ENCODE measurements at places on chromosomes 1 and 21.
A peak's percentile ranks its signal among the peaks of the same experiment; 100 is the strongest.

GRCh38 chr1:17661546-17662157 is 93.5 kb upstream of the ACTL8 start:
- peak; percentile 82 for DNase-seq

GRCh38 chr1:152917794-152918193 is 9.4 kb downstream of the IVL start:
- DNase-seq: no peak

- DNase-seq: no peak
These were observed 95.4 kb upstream of the USP24 start for GRCh38 chr1:55310505-55310971.

GRCh38 chr1:239269706-239270105 is 116.7 kb upstream of the CHRM3 start:
- DNase-seq: no peak

DNA sequence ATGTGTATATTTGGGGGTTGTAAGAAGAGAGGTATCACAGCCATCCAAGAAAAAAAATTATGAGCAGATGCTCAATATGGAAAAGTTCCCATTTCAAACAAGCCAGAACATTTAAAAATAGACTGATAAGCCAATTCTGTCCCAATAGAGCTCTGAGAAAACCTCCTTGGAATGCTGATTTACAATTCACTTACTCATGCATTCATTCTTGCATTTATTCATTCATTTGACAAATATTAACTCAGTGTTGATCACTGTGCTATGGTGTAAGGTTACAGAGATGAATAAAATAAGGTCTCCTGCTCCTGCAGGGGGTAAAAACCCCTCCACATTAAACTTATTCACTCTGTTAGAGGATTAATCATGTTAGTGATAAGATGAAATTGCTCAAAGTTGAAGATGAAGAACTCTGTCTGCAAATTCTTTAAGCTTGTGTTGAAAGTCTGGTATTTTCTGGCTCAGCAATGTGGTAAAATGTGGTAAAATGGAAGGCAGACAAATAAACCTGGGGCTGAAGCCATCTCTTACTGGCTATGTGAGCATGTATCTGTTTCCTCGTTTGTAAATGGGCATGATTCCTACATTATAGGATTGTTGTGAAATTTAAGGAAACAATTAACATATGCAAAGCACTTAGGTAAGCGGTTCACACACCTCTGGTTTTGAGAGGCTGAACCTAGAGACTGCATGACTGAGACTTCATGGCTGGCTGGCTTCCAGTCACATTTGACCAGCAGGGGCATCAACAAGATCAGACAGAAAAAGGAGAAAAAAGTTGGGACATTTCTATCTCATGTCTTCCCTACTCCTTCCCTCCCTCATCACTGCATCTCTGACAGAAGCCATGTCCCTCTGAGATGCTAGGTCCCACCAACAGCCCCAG is 45.0 kb upstream of the DAB1 start:
- no peak for DNase-seq

DNA sequence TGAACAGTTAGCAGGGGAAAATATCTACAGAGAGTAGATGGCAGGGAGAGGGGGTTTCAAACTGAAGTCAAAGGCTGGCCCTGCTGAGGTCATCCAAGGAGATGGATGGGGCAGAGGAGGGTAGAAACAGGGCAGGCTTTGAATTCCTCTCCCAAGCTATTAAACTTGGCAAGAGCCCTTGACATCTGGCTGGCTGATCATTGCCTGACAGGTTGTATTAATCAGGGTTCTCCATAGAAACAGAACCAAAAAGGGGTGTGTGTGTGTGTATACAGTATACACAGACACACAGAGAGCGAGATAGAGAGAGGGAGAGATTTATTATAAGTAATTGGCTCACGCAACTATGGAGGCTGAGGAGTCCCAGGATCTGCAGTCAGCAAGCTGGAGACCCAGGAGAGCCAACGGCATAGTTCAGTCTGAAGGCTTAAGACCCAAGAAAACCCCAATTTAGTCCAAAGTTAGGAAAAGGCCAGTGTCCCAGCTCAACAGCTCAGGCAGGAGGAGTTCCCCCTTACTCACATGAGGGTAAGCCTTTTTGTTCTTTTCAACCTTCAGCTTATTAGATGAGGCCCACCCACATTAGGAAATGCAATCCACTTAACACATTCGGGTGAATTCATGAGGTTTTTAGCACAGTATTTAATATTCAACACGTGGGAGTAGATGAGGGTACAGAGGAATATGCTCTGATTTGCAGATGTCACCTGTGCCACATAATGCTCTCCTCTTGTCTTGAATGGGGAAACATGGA is 46.7 kb upstream of the HAO2 start:
- no peak for DNase-seq

DNA sequence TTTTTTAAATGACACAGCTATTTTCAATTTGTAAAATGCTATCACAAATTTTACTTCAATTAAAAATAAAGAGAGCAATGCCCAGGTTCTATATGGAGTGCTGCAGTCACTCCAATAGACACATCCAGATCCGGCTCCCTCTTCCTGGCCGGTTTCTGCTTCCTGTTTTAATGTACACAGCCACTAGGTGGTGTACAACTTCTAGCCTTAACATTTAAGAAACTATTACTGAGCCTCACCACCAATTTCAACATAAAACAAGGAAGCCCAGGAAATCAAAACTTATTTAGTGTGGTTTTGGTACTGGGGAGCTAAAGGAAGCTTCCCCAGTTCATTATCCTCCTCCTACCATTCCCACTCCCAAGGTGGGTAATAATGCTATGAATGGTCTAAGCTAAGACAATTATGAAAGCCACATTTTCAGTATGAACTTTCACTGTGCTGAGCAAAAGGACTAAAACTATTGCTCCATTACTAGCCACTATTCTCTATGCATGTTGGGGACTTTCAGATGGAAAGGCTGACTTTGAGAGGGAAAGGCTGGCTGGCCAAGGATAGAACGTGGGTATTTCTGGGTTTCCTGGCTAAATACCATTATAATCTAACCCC is 25.5 kb upstream of the MTMR11 start:
- DNase-seq: peak; percentile 67

GRCh38 chr1:153548722-153549688 is at the start of gene S100A3:
S100A3 (minus strand) TSS chr1:153549258; CDS start chr1:153548485, 773 bp downstream.
- DNase-seq: no peak

GRCh38 chr1:17502326-17502778 is 37.1 kb upstream of the ARHGEF10L start:
- peak; percentile 74 for DNase-seq

GRCh38 chr1:44603718-44604117 is 70.6 kb downstream of the TMEM53 start:
- DNase-seq: no peak

DNA sequence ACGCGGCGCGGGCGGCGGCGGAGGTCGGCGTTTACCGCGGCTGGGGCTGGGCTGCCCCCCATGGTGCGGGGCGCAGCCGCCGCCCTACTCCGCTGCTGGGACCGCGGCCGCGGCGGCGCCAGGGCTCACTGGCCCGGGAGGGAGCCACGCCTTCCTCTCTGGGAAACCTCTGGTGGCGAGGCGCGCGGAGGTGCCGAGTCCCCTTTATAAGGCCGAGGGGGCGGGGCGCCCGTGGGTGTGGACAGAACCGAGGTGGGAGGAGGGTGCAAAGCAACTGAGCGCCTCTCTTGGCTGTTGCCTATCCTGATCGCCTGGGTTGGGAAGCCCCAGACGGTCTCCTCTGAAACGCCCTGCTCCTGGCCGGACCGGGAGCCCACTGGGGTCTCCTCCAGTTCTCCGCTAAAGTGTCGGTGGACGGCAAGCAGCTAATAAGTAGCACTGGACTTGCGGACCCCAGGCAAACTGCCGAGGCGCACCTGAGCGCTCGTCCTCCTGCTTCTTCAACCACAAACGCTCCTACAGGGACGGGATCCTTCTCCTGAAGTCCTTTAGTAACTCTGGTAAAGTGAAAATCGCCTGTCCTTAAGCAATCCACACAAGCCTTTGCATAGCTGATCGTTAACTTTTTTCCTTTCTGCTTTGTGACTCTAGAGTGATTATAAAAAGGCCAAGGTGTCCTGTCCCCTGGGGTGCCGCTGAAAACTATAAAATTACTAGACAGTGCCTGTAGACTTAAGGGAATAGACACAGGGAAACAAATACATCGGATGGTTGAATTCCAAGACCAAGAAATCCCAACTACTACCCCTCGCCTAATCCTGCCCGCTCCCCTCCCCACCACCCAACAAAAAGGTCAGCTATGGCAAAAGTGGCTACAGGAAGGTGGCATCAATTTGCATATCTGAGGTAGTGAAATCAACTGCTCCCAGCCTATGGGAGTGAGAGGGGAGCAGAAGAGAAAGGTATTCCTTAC is at the start of gene PTGER3:
Gene PTGER3, minus strand, starts transcription at position 182 of the 973 bp plus-strand sequence. CDS start 239 bp downstream, outside the sequence.
- peak; percentile 81 for DNase-seq

DNA sequence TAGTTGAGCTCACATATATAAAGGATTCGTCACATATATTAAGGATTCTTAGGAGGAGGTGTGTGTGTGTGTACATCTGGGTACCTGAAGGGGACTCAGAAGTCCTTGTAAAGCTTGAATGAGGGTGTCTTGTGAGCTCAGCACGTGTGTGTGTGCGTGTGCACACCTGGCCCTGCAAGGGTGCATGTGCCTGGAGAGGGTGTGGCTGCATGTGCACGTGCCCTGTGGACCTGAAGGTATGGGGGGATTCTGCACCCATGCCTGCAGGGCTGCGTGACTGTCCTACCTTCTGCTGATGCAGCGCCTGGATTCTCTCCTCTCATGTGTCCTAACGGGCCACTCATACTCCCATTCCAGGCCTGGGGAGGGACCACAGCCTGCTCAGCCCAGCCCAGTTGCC is 24.0 kb downstream of the EPHA8 start:
- no peak for DNase-seq

GRCh38 chr1:115479055-115479482 is 141.0 kb upstream of the NGF start:
- DNase-seq: no peak
